ENCODE measurements at places on chromosomes 1 and 21.
A peak's percentile ranks its signal among the peaks of the same experiment; 100 is the strongest.

DNA sequence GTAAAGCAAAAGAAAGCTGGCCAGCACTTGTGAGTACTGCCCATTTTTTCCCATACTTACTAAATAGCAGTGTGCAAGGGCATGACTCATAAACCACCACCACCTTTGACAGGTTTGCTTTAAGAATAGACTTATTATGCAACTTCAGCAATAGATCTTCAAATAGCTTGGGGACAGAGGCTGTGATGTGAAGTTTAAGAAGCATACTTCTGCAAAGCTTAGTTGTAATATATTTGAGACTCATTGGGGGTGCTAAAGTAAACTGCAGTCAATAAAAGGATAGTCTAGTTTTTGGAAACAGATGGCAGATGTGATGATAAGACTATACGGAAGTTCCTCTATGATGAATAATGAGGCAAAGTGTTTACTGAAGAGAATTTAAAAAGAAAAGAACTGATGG lies 210.0 kb downstream of the PLA2G4A start:
- DNase-seq: no peak

- no peak for DNase-seq
Observed at GRCh38 chr21:33546086-33546485, 3.2 kb downstream of the SON start.

GRCh38 chr1:19010995-19011844 lies 54.7 kb upstream of the IFFO2 start:
- no peak for DNase-seq

- no peak for DNase-seq
Observed at GRCh38 chr1:169528215-169529067, 42.7 kb upstream of the SLC19A2 start.

DNA sequence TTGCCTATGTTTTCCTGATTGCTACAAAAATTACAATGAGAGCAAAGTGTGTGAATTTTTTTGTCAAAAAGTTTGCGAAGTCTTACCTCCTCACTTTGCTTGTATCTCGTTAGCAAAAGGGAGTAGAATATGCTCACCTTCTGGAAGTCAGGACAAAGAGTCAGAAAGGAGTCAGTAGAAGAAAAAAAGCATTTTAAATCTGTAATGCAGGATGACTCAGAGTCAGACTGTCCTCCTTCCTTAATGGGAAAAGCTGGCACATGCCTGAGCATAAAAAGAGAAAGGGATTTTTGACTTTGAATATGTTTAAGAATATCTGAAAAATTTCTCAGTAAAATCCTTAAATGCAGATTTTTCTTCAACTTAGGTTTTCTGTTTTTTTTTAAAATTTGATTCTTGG lies 14.2 kb upstream of the VN1R5 start:
- DNase-seq: no peak

DNA sequence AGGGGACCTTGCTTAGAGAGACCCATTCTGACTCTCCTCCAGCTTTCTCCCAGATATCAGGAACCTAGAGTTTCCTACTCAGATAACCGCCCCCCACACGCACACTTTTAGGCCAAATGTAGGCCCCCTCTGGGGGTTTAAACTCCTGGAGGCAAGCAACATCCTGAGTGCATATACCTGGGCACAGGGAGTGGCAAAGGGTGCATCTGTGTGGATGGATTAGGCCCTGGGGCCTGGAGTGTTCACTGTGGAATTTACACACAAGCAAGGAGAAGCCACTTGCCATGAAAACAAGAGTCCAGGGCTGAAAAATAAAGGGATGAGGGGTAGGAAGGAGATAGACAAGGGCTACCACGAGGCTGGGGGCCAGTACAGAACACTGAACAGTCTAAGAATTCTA lies 343.1 kb downstream of the NTNG1 start:
- DNase-seq: no peak

DNA sequence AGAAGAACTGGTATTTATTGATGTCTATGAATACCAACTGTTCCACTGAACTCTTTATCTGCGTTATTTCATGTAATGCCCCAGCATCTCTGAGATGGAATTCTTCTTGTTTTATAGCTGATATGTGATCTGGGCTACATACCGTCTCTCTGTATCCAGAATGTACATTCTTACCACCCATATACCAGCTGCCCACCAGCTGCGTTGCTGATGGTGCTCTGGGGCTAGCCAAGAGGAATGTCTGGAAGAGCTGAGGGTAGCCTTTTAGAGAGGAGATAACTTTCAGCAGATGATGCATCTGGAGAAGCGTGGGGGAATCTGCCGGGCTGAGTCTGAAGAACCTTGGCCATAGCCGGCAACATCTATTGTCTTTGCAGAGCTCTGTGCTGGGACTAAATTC lies 137.5 kb downstream of the RYR2 start:
- DNase-seq: no peak

DNA sequence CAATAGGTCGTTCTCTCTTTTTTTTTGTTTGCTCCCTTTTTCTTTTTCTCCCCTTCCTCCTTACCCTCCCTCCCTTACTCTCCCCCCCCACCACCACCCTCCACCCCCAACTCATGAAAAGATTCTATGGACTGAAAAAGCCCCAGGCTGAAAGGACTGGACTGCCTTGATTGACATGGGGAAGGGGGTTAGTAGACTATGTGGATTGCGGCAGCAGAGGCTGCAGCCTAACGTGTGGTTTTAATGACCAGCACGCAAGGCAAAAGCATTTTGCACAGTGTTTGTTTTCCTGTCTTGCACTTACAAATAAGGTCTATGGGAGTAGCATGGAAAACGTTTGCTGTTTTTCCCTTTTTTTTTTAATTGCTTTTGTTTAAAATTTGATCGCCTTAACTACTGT lies 5.5 kb downstream of the ZBTB18 start:
- DNase-seq: no peak

DNA sequence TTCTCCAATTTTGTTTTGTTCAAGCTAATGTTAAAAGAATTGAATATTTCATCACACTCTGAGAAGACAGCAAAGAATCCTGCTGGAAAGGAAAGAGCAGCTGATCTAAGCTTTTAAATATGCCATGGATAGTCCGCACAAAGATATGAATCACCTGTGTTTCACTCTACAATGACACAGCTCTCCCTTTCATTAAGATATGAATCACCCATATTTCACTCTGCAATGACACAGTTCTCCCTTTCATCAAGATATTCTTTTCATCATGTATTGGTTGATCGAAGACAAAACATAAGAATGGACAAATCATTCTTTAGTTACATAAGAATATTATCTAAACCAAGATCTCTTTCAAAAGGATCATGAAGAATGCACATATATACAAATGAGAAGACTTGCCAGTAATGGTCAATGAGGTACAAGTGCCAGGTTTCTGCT lies 367.3 kb downstream of the SMYD3 start:
- no peak for DNase-seq

GRCh38 chr1:157758018-157758417 lies 18.9 kb downstream of the FCRL2 start:
- DNase-seq: no peak

DNA sequence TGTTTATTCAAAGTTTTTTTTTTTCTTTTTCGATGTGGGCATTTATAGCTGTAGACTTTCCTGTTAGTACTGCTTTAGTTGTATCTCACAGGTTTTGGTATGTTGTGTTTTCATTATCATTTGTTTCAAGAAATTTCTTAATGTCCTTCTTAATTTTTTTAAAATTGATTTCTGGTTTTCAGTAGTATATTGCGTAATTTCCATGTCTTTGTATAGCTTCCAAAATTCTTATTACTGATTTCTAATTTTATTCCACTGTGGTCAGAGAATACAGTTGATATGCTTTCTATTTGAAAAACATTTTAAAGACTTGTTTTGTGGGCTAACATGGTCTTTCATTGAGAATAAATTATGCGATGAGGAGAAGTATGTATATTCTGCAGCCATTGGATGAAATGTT lies 463.2 kb upstream of the B3GALT2 start:
- DNase-seq: no peak

- DNase-seq: no peak
Observed at GRCh38 chr1:156080241-156080862, 1.9 kb downstream of the MEX3A start.

- DNase-seq: no peak
Observed at GRCh38 chr1:225449261-225449660, 21.4 kb upstream of the LBR start.

DNA sequence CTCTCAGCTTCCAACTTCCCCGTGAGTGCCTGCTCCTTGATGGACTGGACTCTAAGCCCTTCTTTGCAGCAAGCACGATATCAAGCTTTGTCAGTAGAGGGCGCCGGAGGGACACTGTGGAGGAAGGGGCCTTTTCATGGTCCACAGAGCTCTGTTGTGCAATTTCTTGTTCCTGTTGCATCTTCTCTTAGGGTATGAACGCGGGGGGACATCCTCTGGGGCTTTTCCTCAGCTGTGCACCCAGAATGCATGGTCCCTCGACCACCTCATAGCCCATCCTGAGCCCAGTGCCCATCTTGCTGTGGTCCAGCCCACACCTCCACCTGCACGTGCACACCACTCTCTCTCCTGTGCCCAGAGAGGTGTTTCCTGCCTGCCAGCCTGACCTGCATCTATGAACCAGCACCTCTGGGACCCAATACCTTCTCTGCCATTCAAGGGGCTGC lies 556.8 kb downstream of the PTPRU start:
- peak; percentile 54 for DNase-seq

- DNase-seq: no peak
Observed at GRCh38 chr1:67894981-67895735, 61.9 kb upstream of the GNG12 start.

- DNase-seq: no peak
Observed at GRCh38 chr1:217135569-217135915, 412.3 kb upstream of the ESRRG start.

GRCh38 chr1:100734676-100735075 lies 15.1 kb downstream of the VCAM1 start:
- DNase-seq: no peak

DNA sequence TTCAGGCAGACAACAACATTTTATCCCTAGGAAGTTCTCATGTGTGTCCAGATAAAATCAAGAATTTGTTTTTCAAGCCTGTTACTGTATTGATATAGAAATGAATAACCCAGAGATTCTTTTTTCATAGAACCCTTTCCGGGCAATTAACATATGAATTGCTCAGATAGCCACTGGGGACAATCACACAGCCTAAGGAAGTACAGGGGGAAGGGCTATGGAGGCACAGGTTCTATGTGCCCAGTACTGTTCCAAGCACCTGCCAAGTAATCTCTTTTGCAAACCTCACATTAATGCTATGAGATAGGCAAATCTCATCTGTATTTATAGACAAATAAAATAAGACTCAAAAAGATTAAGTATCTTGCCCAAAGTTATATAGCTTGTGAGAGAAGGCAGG lies 84.9 kb downstream of the NTNG1 start:
- no peak for DNase-seq
